A549 treated with CORT108297 at 1 μM for 4 hours (cell line): ENCODE measurements at places on chromosomes 13 and 19. TPM values are rescaled to one million over a fixed set of nuclear protein-coding genes. Genes with fewer than 3 reads are reported as not detected.

The NMRK2 gene
- not detected in 5 replicates for total RNA-seq

The FUT6 gene
- not detected in 5 replicates for total RNA-seq

The PCDH8 gene
- total RNA-seq: not detected in 5 replicates

The ZNF546 gene
- 1.8 to 2.6 TPM (median 2.2 TPM) in 5 replicates for total RNA-seq
